Activated CD4-positive, alpha-beta T cell treated with anti-CD3 and anti-CD28 coated beads, Interleukin-2, amount 10 ng/mL, durations not matched to agents 24 days and 14 days (primary cell): ENCODE measurements at places on chromosomes 7 and 10.

DNA sequence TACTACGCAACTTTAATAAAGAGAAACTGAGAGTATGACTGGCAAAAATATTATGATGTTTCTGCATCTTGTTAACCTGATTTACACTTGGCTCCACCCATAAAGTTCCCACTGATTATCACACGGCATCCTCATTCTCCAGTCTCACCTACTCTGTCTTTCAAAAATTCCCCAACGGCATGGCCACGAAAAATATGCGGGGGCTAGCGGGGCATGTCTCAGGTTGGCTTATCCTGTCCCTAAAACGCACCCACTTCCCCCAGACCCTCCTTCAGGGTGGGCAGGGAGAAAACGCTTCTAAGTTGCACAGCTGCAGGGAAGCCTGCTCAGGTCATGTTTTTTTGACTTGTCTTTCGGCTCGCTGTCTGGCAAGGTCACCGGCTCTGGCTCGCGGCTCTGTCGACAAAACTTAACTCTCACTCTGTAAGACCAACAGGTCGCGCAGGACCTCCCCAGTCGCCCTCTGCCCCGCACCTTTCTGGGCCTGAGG lies 3.8 kb downstream of the CDK6 start:
- DNase-seq: no peak

GRCh38 chr7:105336009-105336408 lies 52.7 kb downstream of the SRPK2 start:
- no peak for DNase-seq

DNA sequence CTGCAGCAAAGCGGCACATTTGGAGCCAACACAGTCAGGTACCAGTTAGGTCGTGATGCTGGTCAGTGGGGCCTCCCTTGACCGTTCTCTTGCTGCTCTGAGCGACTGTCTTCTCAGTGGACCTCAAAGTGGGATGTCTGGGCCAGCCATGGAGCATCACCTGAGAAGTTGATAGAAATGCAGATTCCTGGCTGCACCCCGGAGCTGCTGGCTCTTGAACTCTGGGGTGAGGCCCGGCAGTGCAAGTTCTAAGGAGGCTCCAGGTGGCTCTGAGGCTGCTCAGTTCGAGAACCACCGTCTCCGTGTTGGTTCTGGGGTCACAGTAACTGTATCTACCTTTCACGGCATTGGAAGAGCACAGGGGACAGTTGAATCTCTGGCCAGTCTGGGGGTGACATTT lies 147.5 kb downstream of the WDR37 start:
- no peak for DNase-seq

GRCh38 chr10:7696545-7696944 lies 6.6 kb upstream of the ITIH2 start:
- no peak for DNase-seq

GRCh38 chr7:140403878-140404564 lies at the start of gene RAB19:
Gene RAB19, plus strand, starts transcription at chr7:140404058. Its CDS starts 3,589 bp downstream, at chr7:140407647.
- DNase-seq: peak; percentile 88

DNA sequence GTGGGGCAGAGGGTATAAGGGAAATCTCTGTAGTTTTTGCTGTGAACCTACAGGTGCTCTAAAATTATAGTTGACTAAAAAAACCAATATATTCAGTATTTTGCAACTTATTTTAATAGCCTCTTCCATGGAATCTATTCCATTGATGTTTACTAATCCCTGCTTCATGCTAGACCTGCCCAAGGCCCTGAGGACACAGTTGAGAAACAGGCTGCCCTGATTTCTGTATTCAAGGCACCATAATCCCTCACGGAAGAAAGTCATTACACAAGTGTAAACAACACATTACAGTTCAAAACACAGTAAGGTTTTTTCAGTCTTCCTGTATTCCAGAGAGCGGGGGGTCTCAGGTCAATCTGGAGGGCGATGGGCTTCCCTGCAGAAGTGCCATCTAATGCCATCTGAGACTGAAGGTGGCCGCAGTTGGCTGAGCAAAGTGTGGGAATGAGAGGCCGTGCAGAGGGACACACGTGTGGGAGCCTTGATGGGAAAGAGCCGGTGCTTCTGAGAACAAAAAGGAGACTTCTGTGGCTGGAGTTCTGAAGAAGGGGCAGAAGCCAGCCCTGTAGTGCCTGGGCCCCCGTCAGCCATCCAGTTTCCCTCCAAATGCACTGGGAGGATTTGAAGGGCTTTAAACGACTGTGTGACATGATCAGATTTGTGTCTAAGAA lies 146.9 kb downstream of the PTPN20 start:
- no peak for DNase-seq

DNA sequence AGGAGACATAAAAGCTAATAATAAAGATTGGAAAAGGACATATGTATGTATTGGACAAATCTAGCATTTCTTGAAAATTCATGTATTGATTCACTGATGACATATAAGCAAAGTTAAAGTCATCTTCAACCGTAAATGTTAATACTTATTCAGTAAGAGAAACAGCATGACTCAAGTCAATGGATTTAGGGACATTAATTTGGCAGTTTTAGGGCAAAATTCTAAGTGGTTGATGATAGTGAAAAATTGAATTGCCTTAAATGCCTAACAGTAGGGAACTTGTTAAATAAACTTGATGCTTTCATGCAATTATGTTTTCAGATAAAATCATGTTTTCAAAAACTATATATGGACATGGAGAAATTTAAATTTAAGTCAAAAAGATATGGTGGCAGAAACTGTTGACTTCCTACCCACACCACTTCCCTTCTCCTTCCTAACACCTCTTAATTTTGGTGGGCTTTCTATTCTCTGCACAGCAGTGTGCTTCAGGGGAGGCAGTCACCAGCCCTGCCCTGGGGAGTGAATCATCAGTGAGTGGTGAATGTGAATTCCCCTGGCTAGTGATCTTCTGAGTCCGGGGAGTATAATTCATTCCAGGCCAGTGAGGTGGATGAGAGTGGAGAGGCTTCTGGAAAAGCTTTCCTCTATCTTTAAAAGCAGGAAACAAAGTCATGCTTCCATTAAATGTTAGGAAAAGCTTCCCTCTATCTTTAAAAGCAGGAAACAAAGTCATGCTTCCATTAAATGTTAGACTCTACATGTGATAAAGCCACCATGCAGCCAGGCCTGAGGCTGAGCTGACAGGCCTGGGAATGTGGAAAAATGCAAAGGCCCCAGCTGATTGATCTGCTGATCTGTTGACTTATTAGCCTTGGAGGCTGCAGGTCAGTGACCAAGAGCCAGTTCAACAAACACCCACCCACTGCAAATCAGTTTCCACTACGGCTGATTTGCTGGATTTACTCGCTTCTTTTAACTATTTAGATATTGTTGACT lies 25.2 kb upstream of the ITGB1 start:
- DNase-seq: no peak

DNA sequence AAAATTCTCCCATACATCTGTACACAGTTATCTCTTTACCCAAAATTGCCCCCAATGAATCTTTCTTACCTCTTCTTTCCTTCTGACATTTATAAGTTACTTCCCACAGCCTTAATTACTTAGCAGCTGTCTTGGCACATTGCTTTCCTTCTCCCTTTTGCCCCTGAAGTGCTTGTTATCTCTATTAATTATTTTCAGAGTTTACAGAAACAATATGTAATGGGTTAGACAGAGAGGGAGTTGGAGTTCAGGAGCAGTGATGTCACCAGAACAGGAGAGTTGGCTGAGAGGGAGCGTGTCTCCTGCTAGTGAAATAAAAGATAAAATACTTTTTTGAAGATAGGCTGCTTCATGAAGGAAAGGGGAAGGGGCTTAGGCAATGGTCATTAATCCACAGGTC lies 57.4 kb downstream of the ITGB8 start:
- DNase-seq: no peak

DNA sequence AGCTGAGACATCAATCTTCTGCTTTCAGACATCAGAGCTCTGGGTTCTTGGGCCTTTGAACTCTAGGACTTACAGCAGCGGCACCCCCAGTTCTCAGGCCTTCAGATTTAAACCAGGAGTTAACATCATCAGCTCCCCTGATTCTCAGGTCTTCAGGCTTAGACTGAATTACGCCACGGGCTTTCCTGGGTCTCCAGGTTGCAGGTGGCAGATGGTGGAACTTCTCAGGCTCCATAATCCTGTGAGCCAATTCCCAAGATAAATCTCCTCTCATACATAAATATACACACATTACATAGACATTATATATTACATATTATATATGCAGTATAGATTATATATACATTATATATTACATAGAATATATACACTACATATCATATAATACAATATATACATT lies 408.9 kb upstream of the AUTS2 start:
- DNase-seq: no peak

GRCh38 chr10:50453940-50454339 lies 169.8 kb downstream of the SGMS1 start:
- DNase-seq: no peak

DNA sequence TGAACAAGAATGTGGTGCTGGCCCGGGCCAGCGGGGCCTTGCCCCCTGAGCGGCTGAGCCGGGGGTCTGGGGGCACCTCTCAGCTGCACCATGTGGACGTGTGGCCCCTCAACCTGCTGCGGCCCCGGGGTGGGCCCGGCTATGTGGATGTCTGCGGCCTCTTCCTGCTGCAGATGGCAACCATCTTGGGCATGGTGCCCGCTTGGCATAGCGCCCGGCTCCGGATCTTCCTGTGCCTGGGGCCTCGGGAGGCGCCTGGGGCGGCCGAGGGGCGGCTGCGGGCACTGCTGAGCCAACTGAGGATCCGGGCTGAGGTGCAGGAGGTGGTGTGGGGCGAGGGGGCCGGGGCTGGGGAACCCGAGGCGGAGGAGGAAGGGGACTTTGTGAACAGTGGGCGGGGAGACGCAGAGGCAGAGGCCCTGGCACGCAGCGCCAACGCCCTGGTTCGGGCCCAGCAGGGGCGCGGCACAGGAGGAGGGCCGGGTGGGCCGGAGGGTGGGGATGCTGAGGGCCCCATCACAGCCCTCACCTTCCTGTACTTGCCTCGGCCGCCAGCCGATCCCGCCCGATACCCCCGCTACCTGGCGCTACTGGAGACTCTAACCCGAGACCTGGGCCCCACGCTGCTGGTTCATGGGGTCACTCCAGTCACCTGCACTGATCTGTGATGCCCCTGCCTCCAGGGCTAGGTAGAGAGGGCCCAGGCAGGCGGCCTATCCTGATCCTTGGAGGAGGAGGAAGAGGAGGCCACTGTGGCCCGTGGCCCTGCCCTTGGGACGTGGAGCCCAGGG lies 1.1 kb upstream of the TRIP6 start:
- DNase-seq: peak; percentile 67

DNA sequence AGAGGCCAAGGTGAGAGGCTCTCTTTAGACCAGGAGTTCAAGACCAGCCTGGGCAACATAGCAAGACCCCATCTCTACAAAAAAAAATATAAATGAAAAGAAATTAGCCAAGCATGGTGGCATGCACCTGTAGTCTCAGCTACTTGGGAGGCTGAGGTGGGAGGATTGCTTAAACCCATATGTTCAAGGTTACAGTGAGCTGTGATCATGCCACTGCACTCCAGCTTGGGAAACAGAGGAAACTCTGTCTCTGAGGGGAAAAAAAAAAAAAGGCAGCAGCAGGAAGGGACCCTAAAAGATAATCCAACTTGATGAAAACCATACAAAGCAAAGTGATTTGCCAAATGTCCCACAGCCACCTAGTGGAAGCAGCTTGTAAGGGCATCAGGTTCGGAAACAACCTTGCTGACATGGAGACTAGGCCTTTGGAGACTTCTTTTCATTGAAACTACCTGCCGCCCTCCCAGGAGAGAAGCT lies 15.6 kb upstream of the PBLD start:
- DNase-seq: peak; percentile 82

- DNase-seq: peak; percentile 84
Observed at GRCh38 chr7:137626469-137627067, 220.2 kb downstream of the DGKI start.

- DNase-seq: no peak
Observed at GRCh38 chr10:31509989-31510388, 191.0 kb downstream of the ZEB1 start.

GRCh38 chr7:3157566-3158287 lies 114.1 kb upstream of the CARD11 start:
- no peak for DNase-seq

DNA sequence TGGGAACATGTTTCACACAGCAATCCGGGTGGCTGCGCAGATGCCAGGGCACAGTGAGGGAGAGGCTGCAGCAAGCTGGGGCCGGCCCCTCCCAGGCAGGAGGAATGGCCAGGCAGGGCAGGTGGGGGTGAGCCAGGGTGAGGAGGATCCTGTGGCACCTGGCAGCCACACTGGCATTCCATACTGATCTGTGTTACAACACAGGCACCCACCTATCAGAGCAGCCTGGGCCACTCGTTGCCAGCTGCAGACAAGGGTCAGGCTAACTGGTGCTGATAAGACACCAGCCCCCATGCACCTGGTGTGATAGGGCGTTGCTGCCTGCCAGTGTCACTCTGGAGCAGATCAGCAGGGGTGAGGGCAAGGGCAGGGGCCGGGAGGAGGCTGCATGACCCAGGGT lies 16.6 kb upstream of the RET start:
- no peak for DNase-seq

DNA sequence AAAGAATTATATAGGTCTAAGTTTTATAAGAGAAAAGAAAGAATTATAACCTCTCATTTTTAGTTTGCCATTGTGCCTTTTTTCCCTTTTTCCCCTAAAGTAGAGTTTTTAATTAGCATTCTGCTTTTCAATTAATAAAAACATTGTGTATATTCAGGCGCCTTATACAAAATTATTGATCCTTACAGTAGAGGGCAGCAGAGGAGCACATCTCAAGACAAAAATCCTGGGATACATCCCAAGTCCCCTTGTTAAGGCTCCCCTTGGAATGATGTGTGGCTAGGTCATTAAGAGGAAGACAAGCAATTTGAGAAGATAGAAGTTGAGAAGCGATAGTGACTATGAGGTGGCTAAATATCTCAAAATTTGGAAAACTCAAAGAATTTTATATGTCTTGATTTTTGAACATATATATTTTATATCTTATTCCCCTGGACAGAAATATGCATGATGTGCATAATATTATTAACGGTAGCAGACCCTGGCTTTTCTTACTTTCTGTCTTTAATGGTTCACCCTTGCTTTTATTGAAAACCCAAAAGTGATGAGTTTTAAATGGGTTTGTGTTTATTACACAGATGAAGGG lies 19.1 kb upstream of the TPK1 start:
- DNase-seq: peak; percentile 53

GRCh38 chr7:20270867-20271266 lies 53.7 kb upstream of the MACC1 start:
- DNase-seq: no peak

DNA sequence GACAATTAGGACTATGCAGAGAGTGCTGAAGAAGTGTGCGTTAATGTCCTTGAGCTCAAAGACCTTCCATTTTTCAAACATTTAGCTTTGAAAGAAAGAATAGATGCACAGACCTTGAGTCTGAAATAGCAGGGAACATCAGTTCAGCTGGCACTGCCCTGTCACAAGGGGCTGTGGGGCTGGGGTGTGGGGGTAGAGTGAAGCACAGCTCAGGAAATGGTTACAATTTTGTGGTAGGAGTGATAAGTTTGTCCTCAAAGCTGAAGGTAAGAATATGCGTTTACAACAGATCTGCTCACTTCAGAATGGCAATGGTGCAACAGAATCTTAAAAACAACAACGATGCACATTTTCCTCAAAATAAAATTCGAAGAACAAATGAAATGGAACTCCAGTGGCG lies 33.6 kb downstream of the SMKR1 start:
- DNase-seq: no peak

- no peak for DNase-seq
Observed at GRCh38 chr7:78141522-78142281, 343.1 kb downstream of the PHTF2 start.
